ENCODE measurements at places on chromosomes 11 and 22.

GRCh38 chr11:117851106-117851505, 25.4 kb downstream of the FXYD6 start:
- DNase-seq: no peak

GRCh38 chr11:46390331-46391171, 1.0 kb downstream of the CHRM4 start:
- DNase-seq: no peak

DNA sequence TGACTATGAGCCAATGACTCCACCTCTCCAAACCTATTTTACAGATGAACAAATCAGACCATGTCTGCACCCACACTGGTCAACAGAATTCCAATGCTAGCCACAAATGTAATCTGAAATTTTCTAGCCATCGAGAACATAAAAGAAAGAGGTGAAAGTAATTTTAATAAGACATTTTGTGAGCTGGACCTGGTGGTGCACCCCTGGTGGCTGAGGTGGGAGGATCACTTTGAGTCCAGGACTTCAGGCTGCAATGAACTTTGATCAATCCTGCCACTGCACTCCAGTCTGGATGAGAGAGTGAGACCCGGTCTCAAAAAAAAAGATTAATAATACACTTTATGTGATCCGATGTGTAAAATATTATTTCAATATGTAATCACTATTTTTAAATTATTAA, 9.4 kb upstream of the RNF185 start:
- no peak for DNase-seq

GRCh38 chr11:84720706-84721402, 906.3 kb downstream of the DLG2 start:
- no peak for DNase-seq

DNA sequence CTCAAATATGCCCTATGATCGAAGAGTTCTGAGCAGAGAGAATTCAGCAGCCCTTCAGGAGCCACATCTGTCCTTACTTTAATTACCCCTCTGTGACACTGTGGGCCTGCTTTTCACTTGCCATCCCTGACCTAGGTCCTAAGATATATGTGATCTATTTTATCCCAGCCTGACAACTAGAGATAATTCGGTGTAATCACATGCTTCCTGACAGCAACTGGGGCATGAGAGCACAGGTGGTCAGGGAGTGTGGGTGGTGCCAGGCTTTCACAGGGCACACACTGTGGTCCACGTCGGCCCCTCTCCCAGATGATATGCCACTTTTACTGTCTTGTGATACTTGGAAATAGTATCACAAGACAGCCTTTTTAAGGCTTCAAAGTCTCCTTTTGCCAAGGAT, 3.9 kb downstream of the TUBA8 start:
- no peak for DNase-seq

DNA sequence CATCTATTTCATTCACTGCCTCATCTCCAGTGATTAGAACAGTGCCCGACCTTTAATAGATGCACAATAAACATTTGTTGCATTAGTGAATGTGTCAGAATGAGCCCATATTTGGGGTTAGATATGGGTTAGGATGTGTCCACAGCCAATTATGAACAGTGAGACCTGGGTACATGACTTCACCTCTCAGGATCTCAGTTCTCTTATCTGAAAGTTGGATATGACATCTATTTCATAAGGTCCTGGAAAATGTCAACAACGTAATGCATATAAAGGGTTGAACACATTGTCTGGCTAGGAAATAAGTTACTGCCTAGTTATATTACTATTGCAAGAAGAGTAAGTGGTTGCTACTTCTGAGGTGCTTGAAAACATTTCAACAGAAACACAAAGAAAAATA, 79.7 kb upstream of the LDLRAD3 start:
- DNase-seq: no peak

- DNase-seq: no peak
Measured at GRCh38 chr22:33864723-33865130, 55.5 kb downstream of the LARGE1 start.

All from EL (cell line).